ENCODE measurements at places on chromosomes 16 and 17. TPM values are rescaled to one million over a fixed set of nuclear protein-coding genes. Genes with fewer than 3 reads are reported as not detected.

CMTM2 gene
- not detected for total RNA-seq

KCNJ16 gene
- not detected for total RNA-seq

GRCh38 chr17:2259769-2260536 is 43.6 kb downstream of the SMG6 start:
- DNase-seq = peak; percentile 24

DNA sequence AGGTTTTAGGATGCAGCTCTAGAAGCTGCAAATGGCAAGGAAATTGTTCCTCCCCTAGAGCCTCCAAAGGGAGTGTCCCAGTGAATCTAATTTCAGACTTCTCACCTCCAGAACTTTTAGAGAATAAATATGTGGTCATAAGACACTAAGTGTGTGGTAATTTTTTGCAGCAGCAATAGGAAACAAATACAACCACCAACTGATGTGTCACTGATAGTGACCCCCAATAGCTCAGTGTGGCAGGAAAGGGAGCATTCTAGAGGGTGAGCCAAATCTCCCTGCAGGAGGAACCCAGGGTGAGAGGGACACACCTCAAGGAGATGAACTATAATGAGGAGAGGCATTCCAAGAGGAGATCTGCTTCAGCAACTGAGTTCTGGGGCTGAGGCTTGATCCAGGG is 4.1 kb downstream of the CCL4L2 start:
- no peak for DNase-seq

DNA sequence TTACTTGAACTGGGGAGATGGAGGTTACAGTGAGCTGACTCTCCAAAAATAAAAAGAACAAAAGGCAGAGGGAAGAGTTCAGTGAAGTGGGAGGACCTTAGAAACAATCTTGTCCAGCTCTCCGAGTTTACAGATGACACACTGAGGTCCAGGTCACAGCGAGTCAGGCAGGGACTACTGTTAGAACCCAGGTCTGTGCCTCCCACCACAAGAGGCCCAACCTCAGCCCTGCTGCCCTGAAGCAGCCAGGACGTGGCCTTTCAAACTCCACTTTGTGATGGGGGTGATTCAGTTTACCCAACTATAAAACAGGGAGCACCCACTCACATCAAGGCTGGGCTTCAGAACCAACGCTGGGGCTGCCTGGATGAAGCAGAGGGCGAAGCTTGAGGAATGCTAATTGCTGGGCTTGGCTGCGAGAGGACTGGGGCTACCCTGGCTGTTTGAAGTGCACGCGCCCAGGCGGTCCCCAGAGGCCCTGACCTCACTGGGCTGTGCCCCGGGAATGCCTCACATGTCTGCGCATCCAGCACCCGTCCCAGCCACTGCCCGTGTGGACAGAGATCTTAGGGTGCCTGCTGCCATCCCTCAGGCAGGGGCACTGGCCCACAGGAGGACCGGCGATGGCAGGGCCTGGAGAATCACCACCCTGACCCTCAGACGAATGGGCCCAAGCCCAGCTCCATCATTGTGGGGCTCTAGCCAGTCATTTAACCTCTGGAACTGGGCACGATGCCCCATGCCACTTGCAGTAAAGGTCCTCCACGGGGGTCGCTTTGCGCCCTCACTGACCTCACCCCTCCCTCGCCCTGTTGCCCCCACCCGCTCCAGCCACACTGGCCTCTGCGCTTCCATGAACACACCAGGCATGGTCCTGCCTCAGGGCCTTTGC is 11.4 kb downstream of the SLC5A10 start:
- DNase-seq = no peak
